Dermis blood vessel endothelial cell (primary cell): ENCODE measurements at places on chromosomes 1 and 21.
A peak's percentile ranks its signal among the peaks of the same experiment; 100 is the strongest.

- no peak for DNase-seq
These were observed 117.2 kb upstream of the KCNJ15 start for GRCh38 chr21:38139380-38140168.

- DNase-seq, result peak; percentile 49
These were observed 77.0 kb downstream of the MORN1 start for GRCh38 chr1:2314273-2314802.

GRCh38 chr1:14513111-14513510, 85.4 kb upstream of the KAZN start:
- DNase-seq, result no peak

- DNase-seq, result no peak
These were observed 20.7 kb upstream of the EXO1 start for GRCh38 chr1:241827264-241827663.

DNA sequence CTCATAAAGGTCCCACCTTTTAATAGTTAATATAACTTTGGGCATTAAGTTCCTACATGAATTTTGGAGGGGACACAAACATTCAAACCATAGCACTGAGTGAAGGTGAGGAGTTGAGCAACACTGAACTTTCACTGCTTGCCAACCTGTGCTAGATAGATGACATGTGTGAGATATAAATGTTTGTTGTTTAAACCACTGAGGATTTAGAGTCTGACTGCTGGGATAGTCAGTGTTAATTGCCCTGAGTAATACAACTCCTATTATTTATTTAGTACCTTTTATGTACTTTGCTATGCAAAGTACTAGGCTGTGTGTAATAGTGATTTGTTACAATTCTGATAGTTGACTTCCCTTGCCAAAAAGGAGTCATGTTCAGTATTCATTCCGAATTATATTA, 32.4 kb upstream of the SLC16A1 start:
- DNase-seq, result no peak
